Stimulated activated naive CD4-positive, alpha-beta T cell treated with Interleukin-2 at 50 U/mL for 16 hours (primary cell): ENCODE measurements at places on chromosomes 16 and 17.

DNA sequence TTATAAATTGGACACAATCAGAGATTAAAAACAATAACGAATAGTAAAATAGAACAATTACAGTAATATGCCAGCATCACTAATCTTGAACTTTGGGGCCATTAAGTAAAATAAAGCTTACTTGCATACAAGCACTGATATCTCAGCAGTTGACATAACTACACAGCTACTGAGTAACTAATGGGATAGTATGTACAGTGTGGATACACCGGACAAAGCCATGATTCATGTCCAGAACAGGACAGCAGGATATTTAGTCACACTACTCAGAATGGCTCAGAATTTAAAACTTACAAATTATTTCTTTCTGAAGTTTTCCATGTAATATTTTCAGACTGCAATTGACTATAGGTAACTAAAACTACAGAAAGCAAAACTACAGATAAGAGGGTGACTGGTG is 427.5 kb downstream of the CDH13 start:
- DNase-seq: no peak

DNA sequence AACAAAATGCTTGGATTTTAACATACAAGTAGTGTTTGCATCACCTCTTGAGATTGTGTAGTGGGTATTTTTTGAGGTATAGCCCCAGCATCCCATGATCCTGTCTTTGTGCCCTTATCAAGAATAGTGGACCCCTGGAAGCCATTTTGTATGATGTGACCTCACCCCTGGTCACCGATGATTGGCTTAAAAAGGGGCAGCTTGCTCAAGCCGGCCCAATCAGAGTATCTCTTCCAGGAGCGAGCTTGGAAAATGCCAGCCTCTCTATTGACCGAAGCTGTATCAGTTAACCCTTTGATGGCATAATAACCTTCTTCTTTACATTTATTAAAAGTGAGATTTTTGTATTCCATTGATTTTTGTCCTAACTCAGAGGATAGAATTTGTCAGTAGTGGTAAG is 55.5 kb upstream of the FAM20A start:
- no peak for DNase-seq

DNA sequence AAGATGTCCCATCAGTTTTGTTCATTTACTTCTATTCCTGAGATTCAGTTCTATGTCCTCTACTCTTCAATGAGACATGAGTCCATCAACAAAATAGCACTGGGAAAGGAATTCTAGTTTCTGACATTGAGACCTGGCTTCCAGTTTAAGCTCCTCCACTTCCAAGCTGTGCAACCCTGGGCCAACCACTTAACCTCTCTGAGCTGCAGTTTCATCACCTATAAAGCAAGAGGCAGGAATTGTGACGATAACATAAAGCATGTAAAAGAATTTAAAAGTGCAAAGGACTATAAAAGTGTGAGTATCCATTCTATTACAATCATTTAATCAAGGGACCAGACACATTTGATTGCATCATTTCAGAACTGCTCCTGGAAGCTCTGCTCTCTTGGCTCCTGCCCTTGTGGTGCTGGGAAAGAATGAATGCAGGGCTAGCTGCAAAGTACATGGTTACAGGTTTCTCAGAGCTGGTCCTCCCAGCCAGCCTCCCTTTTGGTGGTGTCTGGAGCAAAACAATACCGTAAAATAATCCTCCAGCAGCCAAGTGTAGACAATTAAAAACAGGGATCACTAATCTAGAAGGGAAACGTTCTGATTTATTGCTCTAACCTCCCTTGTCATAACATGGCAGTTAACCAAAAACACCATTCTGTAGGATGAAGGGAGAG is 113.9 kb downstream of the VPS53 start:
- DNase-seq: no peak

DNA sequence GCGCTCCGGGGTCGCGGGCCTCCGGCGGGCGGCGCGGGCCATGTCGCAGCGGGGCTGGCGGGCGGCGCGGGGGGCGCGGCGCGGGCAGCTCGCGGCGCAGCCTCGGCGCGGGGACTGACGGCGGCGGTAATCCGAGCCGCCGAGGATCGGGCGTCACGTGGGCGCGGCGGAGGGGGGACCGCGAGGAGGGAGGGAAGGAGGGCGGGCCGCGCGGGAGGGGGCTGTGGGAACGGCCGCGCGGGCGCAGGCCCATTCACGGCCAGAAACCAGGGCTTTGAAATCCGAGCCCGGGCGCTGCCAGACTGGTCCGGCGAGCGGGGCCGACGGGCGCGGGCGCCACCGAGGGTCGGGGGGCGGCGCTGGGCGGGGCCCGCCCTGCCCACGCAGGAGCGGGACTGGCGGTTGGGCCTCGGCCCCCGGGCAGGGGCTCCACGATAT is at the start of gene MTSS2:
Gene MTSS2, minus strand, starts transcription at position 116 of the 438 bp plus-strand sequence. CDS start 262 bp downstream, outside the sequence.
- DNase-seq: no peak

- no peak for DNase-seq
These were observed 14.0 kb upstream of the FAM83G start for GRCh38 chr17:19018600-19018950.

GRCh38 chr16:907361-907760 is 63.4 kb downstream of the LMF1 start:
- no peak for DNase-seq

GRCh38 chr16:89561142-89561883 is 831 bp downstream of the RPL13 start:
- DNase-seq: peak; percentile 39

GRCh38 chr16:22035153-22035552 is 27.2 kb downstream of the MOSMO start:
- no peak for DNase-seq

- no peak for DNase-seq
These were observed 26.7 kb downstream of the C16orf54 start for GRCh38 chr16:29719063-29719462.

DNA sequence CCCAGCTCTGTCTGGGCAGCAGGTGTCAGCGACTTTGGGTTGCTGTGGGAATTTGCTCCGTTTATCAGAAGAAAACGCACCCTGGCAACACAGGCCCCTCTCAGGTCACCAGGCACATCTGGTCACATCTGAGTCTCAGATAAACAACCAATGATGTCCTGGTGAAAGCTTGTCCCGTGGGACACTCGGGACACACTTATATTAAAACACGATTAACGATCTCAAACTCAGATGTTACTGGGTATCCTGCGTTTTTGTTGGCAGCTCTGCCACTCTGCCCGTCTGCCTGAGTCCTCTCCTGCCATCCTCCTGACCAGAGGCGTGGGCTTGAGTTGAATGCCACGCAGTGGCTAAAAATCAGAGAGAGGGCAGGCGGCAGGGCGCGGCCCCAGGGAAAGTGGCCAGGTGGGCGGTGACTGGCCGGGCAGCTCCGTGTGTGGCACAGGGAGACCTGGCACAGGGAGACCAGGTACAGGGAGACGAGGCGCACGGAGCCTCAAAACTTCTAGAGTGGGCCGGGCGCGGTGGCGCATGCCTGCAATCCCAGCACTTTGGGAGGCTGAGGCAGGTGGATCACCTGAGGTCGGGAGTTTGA is 2.1 kb downstream of the SECTM1 start:
- DNase-seq: no peak

DNA sequence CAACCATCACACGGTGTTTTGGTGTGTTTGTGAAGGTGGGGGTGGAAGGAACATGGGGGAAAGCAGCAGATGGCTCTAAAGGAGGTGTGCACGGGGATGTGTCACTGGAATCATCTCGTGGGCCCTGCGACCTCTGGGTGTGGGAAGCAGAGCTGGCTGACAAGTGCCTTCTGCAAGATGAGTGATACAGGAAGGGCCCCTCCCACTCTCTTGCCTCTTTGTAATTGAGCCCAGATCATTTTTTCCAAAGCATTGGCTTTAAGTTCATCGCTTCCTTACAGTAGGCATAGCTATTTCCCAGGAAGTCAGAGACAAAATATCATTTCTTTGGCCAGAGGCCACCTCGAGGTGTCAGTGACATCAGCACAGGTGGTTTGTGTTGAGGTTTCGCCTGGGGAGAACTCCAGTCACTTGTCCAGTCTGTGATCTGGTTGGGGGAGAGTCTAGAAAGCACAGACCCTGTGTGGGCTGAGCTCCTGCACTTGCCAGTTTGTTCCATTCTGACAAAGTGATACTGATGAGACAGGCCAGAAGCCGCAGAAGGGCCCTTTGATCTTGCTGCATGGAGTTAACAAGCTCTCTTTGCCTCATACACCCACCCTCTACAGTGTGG is 20.6 kb upstream of the SNTB2 start:
- peak; percentile 84 for DNase-seq

GRCh38 chr17:8237175-8237574 is 10.7 kb downstream of the CTC1 start:
- no peak for DNase-seq

DNA sequence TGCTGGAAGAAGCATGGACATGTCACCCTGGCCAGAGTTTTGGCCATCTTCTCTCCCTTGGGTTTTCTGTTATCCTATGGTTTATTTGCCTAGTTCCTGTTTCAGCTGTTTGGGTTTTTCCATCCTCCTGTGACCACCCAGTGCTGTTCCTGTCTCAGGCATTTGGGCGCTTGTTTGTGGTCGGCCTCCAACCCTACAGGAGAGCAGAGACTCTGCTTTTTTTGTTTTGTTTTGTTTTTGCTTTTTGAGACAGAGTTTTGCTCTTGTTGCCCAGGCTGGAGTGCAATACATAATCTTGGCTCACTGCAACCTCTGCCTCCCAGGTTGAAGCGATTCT is 3.3 kb upstream of the ZC3H7A start:
- DNase-seq: no peak

DNA sequence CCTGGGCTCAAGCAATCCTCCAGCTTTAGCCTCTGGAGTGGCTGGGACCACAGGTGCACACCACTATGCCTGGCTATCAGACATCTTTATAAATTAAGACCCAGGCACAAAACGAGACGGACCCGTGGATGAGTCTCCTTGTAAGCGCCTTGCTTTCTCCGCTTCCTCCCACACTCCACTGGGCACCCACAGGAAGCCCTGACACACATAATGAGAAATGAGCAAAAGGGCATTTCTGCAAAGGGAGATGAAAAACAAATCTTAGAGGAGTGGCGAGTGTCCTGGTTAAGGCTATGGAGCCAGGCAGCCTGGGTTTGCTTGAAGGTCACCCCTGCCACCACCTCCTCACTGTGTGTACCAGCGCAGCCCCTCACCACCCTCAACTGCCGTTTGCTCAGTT is 56.3 kb downstream of the XYLT1 start:
- DNase-seq: peak; percentile 29
